ENCODE measurements at places on chromosomes 16 and 17. TPM values are rescaled to one million over a fixed set of nuclear protein-coding genes. Genes with fewer than 3 reads are reported as not detected.
A peak's percentile ranks its signal among the peaks of the same experiment; 100 is the strongest.

DNA sequence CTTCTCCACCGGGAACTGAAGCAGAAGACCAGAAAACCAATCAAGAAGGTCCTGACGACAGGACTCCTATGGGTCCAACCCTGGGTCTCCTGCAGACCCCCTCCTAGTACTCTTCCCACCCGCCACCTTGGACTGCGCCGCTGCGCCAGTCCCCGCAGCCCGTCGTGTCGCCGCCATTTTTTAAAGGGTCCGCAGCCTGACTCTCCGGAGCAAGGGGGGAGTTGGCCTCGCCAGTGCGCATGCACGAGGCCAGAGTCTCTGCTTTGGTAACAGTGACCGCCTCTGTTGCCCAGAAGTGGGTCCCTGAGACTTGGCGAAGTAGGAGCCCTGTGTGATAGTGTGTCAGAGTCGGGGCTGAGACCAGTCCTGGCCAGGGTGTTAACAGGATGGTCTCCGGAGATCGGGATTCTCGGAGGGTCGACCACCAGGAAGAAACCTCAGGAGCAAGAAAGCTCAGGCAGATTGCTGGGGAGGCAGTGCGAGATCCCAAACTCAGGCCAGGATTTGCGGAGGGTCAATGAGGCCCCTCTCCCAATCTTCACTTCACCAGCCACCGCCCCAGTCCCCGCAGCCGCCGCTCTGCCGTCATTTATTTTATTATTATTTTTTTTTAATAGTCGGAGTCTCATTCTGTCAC is 612.5 kb downstream of the KCNJ18 start:
- no peak for DNase-seq
- no peaks in the 10 kb centered on the region for H3K27me3 ChIP-seq
- H3K4me1 ChIP-seq = no peaks in the 10 kb centered on the region
- H3K36me3 ChIP-seq = no peaks in the 10 kb centered on the region
- H3K4me3 ChIP-seq = no peak overlapping the region

- H3K27me3 ChIP-seq = no peaks in the 10 kb centered on the region
- H3K27ac ChIP-seq = peak overlapping the region; percentile 99
- H3K4me1 ChIP-seq = peaks cover 87% of the 10 kb centered on the region
- peaks cover 5% of the 10 kb centered on the region for H3K36me3 ChIP-seq
Observed at GRCh38 chr17:77323413-77324171, 182.8 kb downstream of the SEC14L1 start.

DNA sequence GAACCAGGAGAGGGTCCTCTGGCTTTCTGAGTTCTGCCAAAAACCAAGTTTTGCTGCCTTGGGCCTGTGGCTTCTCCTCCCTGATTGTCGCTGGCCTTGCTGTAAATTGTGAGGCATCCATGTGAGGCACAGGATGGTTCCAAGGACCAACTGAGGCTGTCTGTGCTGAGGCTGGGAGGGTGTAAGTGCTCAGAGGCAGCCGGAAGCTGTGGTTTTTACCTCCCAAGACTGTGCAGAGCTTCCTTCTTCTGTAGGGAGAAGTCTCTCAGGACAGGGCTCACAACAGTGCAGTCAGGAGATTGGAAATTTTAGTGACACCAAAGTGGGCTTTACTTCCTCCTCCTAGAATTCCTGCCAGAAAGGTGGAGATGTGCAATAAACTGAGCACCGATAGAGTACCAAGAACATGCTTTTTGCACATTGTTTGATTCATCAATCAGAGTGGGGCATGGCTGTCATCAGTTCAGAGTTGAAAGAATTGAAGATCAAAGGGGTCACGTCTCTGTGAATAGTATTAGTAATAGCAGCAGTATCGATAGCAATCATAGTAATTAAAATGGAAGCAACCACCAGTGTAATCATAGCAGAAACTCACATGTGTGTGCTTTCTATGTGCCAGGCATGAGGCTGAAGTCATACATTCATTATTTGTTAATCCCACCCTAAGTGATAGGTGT is 467.1 kb downstream of the WWOX start:
- H3K27me3 ChIP-seq = no peaks in the 10 kb centered on the region
- no peaks in the 10 kb centered on the region for H3K36me3 ChIP-seq
- H3K4me1 ChIP-seq = no peaks in the 10 kb centered on the region
- H3K27ac ChIP-seq = no peak overlapping the region

Gene HS3ST3A1
- total RNA-seq = 7.5 TPM

Gene CD68
- 1.1 TPM for total RNA-seq

Gene EFCAB13
- 2.7 TPM for total RNA-seq
